ENCODE measurements at places on chromosomes 2 and 18. TPM values are rescaled to one million over a fixed set of nuclear protein-coding genes. Genes with fewer than 3 reads are reported as not detected.

The ATP8B1 gene
- total RNA-seq = 45.1 TPM

The SCYGR4 gene
- not detected for total RNA-seq

The LIMS3 gene
- 1.6 TPM for total RNA-seq

The LHCGR gene
- 0.66 TPM for total RNA-seq

The AQP4 gene
- total RNA-seq = 1.5 TPM

The CTAGE1 gene
- total RNA-seq = not detected

The FEV gene
- not detected for total RNA-seq

The PROM2 gene
- total RNA-seq = 1.4 TPM

The MBOAT2 gene
- total RNA-seq = 41.0 TPM

The SCYGR5 gene
- total RNA-seq = not detected

The CNGA3 gene
- total RNA-seq = not detected

The EMX1 gene
- total RNA-seq = not detected

The SCN2A gene
- total RNA-seq = 2.2 TPM

- no peaks in the 10 kb centered on the region for H3K36me3 ChIP-seq
- peaks cover 25% of the 10 kb centered on the region for H3K27me3 ChIP-seq
- peak overlapping the region; percentile 71 for H3K27ac ChIP-seq
- H3K4me1 ChIP-seq = no peaks in the 10 kb centered on the region
These were observed 191.9 kb upstream of the TCF4 start for GRCh38 chr18:55779691-55780585.

- H3K27ac ChIP-seq = no peak overlapping the region
- DNase-seq = peak; percentile 6
- H3K36me3 ChIP-seq = peaks cover 8% of the 10 kb centered on the region
- no peak overlapping the region for H3K4me3 ChIP-seq
- H3K27me3 ChIP-seq = no peaks in the 10 kb centered on the region
These were observed 32.6 kb downstream of the ANKMY1 start for GRCh38 chr2:240524963-240525718.

GRCh38 chr2:203817147-203817546, 50.4 kb upstream of the CTLA4 start:
- no peak overlapping the region for H3K27ac ChIP-seq
- no peaks in the 10 kb centered on the region for H3K4me1 ChIP-seq
- no peak overlapping the region for H3K4me3 ChIP-seq
- DNase-seq = no peak
- no peaks in the 10 kb centered on the region for H3K27me3 ChIP-seq

GRCh38 chr18:61572871-61573270, 239.6 kb downstream of the CDH20 start:
- H3K4me3 ChIP-seq = no peak overlapping the region
- no peaks in the 10 kb centered on the region for H3K27me3 ChIP-seq

- DNase-seq = no peak
- H3K27me3 ChIP-seq = no peaks in the 10 kb centered on the region
- no peaks in the 10 kb centered on the region for H3K36me3 ChIP-seq
- H3K4me3 ChIP-seq = no peak overlapping the region
- no peaks in the 10 kb centered on the region for H3K4me1 ChIP-seq
These were observed 63.2 kb downstream of the CCBE1 start for GRCh38 chr18:59633961-59634485.

- H3K4me3 ChIP-seq = no peak overlapping the region
- no peaks in the 10 kb centered on the region for H3K27me3 ChIP-seq
- DNase-seq = no peak
- H3K27ac ChIP-seq = no peak overlapping the region
- H3K4me1 ChIP-seq = no peaks in the 10 kb centered on the region
These were observed 58.1 kb upstream of the IL1RL1 start for GRCh38 chr2:102253140-102253752.

- H3K36me3 ChIP-seq = no peaks in the 10 kb centered on the region
- H3K27ac ChIP-seq = no peak overlapping the region
- no peaks in the 10 kb centered on the region for H3K4me1 ChIP-seq
These were observed 344.0 kb downstream of the TNS1 start for GRCh38 chr2:217658806-217659205.

- DNase-seq = no peak
- no peak within 1 kb of the TSS for H3K27ac ChIP-seq
- H3K36me3 ChIP-seq = no peaks in the 10 kb centered on the region
- H3K4me3 ChIP-seq = peak within 1 kb of the TSS; percentile 38
- peaks cover 11% of the 10 kb centered on the region for H3K27me3 ChIP-seq
These were observed at the start of gene CGREF1 for GRCh38 chr2:27118525-27119329. CGREF1 (minus strand) TSS chr2:27119128; CDS start chr2:27104366, 14,762 bp downstream.

DNA sequence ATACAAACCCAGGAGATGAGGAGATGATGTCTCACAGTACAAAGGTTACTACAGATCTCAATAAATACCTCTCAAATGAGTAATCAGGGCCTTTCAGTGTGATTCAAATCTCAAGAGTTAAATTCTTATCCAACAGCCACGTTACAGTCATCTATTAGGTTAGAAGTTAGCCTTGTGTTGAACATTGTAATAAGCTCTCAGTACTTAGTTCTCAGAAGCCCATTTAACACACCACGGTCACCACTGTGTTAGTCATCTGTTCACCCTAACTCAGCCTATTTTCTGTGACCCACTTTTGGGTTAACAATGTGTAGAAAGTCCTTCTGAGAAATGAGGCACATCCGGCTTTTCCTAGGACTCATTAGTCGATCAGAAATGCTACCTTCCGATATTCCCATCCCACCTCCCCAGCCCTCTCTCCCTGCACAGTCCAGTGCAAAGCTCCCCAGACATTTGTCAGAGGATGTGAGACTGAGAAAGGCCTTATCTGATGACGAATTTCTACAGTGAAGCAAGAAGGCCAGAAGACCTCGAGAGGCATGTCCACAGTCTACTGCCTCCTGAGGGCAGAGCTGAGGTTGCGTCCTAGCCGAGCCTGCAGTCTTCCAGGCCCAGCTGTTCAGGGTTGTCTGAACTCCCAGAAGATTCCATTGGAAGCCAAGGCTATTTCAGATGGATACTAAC, 92.6 kb downstream of the ACTR2 start:
- no peaks in the 10 kb centered on the region for H3K4me1 ChIP-seq
- H3K36me3 ChIP-seq = no peaks in the 10 kb centered on the region
- DNase-seq = no peak
- peak overlapping the region; percentile 61 for H3K27ac ChIP-seq
- H3K27me3 ChIP-seq = no peaks in the 10 kb centered on the region

- no peaks in the 10 kb centered on the region for H3K4me1 ChIP-seq
- no peak for DNase-seq
- no peaks in the 10 kb centered on the region for H3K36me3 ChIP-seq
- no peaks in the 10 kb centered on the region for H3K27me3 ChIP-seq
- H3K4me3 ChIP-seq = no peak overlapping the region
These were observed 116.5 kb downstream of the CSRNP3 start for GRCh38 chr2:165586019-165586418.

GRCh38 chr2:35790292-35790691, 565.3 kb upstream of the CRIM1 start:
- no peak overlapping the region for H3K4me3 ChIP-seq
- DNase-seq = no peak
- no peaks in the 10 kb centered on the region for H3K27me3 ChIP-seq

GRCh38 chr18:48818329-48819254, 132.2 kb downstream of the SMAD7 start:
- no peaks in the 10 kb centered on the region for H3K36me3 ChIP-seq
- H3K4me1 ChIP-seq = no peaks in the 10 kb centered on the region
- no peaks in the 10 kb centered on the region for H3K27me3 ChIP-seq

DNA sequence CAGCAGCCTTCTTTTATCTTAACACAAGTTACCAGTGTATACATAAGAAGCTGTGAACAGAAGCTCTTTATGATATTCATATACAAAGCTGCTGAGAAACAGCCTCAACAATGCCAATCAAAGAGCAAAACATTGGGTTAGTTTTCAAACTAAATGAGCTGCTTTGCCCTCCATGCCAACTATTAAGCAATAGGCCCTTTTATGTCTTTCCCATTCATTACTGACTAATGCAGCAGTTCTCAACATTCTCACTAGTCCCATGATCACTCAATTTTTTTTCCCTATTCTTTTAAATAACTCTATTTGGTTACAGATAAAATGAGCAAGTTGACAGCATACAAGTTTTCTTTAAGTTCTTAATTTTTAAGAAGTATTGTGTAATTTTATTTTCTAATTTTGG, 57.9 kb upstream of the FRZB start:
- no peak overlapping the region for H3K4me3 ChIP-seq
- H3K4me1 ChIP-seq = no peaks in the 10 kb centered on the region

- no peaks in the 10 kb centered on the region for H3K36me3 ChIP-seq
- H3K4me1 ChIP-seq = no peaks in the 10 kb centered on the region
- H3K4me3 ChIP-seq = no peak overlapping the region
- H3K27me3 ChIP-seq = no peaks in the 10 kb centered on the region
These were observed 32.9 kb downstream of the LOXHD1 start for GRCh38 chr18:46624127-46624526.

DNA sequence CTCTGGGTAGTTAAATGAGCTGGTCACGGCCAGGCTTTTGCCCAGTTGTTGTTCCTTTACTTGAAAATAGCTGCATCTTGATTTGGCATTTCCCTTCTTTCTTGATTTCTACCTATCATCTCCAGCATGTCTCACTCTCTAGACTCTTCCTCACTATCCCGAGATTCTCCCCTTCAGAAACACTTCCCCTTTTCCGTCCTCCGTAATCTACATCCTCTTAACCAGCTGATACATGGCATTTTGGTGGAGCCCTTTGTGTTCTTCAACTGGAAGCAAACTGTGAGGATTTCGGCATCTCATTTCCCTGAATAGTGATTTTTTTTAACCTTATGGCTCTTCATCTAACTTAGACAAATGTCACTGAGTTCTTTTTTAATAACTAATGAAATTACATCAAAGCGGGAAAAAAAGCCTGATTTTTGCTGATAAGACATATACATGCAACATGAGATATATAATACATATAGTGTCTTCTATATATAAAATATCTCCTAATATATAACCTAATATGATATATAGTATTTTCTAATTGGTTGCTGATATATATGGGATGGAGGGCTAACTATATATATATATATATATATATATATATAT, 220.2 kb upstream of the RASGRP3 start:
- no peak overlapping the region for H3K4me3 ChIP-seq
- H3K36me3 ChIP-seq = no peaks in the 10 kb centered on the region
- no peaks in the 10 kb centered on the region for H3K4me1 ChIP-seq
- no peak for DNase-seq

DNA sequence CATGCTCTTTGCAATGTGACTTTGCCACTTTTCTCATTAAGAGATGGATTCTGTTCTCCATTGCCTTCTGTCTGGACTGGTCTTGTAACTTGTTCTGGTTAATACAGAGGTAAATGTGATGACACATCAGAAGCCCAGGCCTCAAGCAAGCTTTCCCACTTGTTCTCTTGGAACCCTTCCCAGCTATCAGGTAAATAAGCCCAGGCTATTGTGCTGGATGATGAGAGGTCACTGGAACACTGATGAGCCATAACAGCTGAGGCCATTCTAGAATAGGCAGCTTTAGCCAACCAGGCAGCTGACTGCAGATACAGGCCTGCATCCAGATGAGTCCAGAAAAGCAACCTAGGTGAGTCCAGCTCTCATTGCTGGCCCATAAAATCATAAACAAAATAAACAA, 1007.0 kb upstream of the ACVR2A start:
- no peaks in the 10 kb centered on the region for H3K4me1 ChIP-seq
- no peak overlapping the region for H3K4me3 ChIP-seq
- no peaks in the 10 kb centered on the region for H3K36me3 ChIP-seq
- H3K27ac ChIP-seq = no peak overlapping the region
- H3K27me3 ChIP-seq = no peaks in the 10 kb centered on the region

GRCh38 chr2:10119601-10120157, 2.9 kb upstream of the RRM2 start:
- no peak for DNase-seq
- peaks cover 12% of the 10 kb centered on the region for H3K4me1 ChIP-seq
- H3K36me3 ChIP-seq = no peaks in the 10 kb centered on the region
- H3K4me3 ChIP-seq = peak overlapping the region; percentile 50
- H3K27me3 ChIP-seq = no peaks in the 10 kb centered on the region

GRCh38 chr2:240593026-240593702, 6.6 kb downstream of the CAPN10 start:
- H3K4me1 ChIP-seq = peaks cover 9% of the 10 kb centered on the region
- no peak for DNase-seq
- no peak overlapping the region for H3K4me3 ChIP-seq
- H3K27ac ChIP-seq = no peak overlapping the region
- no peaks in the 10 kb centered on the region for H3K27me3 ChIP-seq
- H3K36me3 ChIP-seq = no peaks in the 10 kb centered on the region

- DNase-seq = no peak
- no peak overlapping the region for H3K4me3 ChIP-seq
- peak overlapping the region; percentile 68 for H3K27ac ChIP-seq
- H3K4me1 ChIP-seq = no peaks in the 10 kb centered on the region
- no peaks in the 10 kb centered on the region for H3K36me3 ChIP-seq
These were observed 93.0 kb downstream of the COL6A3 start for GRCh38 chr2:237320801-237321560.

DNA sequence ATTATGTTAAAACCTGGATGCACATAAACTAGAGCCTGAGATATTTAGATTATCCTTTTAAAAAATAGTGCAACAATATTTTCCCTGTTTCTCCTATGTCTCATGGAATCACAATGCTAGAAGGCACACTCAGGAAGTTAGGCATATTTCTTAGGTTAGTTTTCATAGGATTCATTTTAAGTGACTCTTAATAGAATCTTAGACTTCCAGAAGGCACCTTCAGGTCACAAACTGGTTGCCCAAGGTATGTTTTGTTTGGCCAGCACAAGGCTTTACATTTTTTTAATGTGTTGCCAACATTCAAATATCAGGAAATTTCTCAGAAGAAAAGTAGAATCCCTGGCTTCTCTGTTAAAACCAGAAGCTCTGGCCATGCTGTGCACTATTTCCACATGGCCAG, 129.3 kb downstream of the LNPK start:
- DNase-seq = no peak
- H3K4me1 ChIP-seq = no peaks in the 10 kb centered on the region
- no peaks in the 10 kb centered on the region for H3K27me3 ChIP-seq
- no peak overlapping the region for H3K4me3 ChIP-seq

DNA sequence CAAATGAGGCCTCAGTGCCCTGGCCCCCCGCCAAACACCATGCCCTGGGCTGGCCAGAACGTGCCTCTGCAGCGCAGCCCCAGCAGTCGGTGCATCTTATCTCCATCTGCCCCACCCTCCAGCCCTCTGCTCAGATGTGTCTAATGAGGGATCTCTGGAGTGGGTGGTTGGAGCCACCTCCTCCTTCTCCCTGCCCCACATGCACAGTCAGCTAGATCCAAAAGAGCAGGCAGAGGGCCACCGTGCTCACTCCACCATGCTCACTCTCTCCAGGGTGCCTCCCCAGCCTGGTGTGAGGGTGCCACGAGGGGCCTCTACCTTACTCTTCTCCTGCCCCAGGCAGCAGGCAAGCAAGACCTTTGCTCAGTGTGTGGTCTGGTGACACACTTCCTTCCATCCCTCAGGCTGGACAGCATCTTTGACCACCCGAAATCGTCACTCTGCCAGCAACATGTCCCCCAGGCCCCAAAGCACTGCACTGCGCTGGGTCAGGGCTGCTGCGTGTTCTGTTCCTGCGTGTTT, 266.1 kb upstream of the HDAC4 start:
- H3K4me3 ChIP-seq = no peak overlapping the region
- H3K27ac ChIP-seq = no peak overlapping the region
- H3K27me3 ChIP-seq = no peaks in the 10 kb centered on the region
- no peak for DNase-seq

- H3K4me1 ChIP-seq = no peaks in the 10 kb centered on the region
- DNase-seq = no peak
- peak overlapping the region; percentile 69 for H3K4me3 ChIP-seq
- no peaks in the 10 kb centered on the region for H3K27me3 ChIP-seq
These were observed 60.8 kb downstream of the EMILIN2 start for GRCh38 chr18:2907550-2908135.

- DNase-seq = no peak
- H3K36me3 ChIP-seq = no peaks in the 10 kb centered on the region
- no peak overlapping the region for H3K27ac ChIP-seq
- no peak overlapping the region for H3K4me3 ChIP-seq
- no peaks in the 10 kb centered on the region for H3K4me1 ChIP-seq
These were observed 53.6 kb downstream of the HS6ST1 start for GRCh38 chr2:128264881-128265607.

- no peaks in the 10 kb centered on the region for H3K27me3 ChIP-seq
- no peak overlapping the region for H3K27ac ChIP-seq
- no peak overlapping the region for H3K4me3 ChIP-seq
- DNase-seq = no peak
These were observed 231.5 kb upstream of the SPRED2 start for GRCh38 chr2:65663831-65664407.
